CD4-positive, alpha-beta T cell (primary cell): ENCODE measurements at places on chromosomes 2 and 18. TPM values are rescaled to one million over a fixed set of nuclear protein-coding genes. Genes with fewer than 3 reads are reported as not detected.

The AOX1 gene
- total RNA-seq = not detected

The GPC1 gene
- 0.98 TPM for total RNA-seq

GRCh38 chr2:27231921-27232320 lies 14.8 kb downstream of the CAD start:
- no peak overlapping the region for H3K27ac ChIP-seq
- peaks cover 89% of the 10 kb centered on the region for H3K36me3 ChIP-seq
- no peak for DNase-seq
- no peaks in the 10 kb centered on the region for H3K27me3 ChIP-seq
- no peaks in the 10 kb centered on the region for H3K4me1 ChIP-seq

GRCh38 chr2:191638079-191638801 lies 39.7 kb upstream of the NABP1 start:
- H3K36me3 ChIP-seq = no peaks in the 10 kb centered on the region
- no peak overlapping the region for H3K4me3 ChIP-seq
- no peaks in the 10 kb centered on the region for H3K27me3 ChIP-seq
- peaks cover 23% of the 10 kb centered on the region for H3K4me1 ChIP-seq
- no peak for DNase-seq

DNA sequence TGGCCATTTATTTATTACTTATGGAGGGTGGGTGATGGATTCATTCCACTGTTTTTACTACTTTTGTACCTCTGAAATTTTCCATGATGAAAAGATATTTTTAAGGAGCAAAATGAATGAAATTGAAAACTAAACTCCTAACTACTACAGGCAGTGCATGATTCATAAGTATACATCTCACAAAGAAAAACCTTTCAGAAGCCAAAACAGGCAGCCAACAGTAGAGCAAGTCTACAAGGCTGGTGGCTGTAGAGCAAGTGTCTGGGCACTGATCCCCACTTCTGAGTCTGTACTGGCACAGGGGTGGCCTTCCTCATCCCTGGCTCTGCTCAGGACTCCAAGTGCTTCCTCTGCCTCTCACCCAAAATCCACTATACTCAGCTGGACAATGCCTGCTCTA lies 8.2 kb upstream of the RMP24 start:
- H3K4me3 ChIP-seq = no peak overlapping the region
- H3K36me3 ChIP-seq = no peaks in the 10 kb centered on the region
- H3K4me1 ChIP-seq = peaks cover 11% of the 10 kb centered on the region
- no peak overlapping the region for H3K27ac ChIP-seq

DNA sequence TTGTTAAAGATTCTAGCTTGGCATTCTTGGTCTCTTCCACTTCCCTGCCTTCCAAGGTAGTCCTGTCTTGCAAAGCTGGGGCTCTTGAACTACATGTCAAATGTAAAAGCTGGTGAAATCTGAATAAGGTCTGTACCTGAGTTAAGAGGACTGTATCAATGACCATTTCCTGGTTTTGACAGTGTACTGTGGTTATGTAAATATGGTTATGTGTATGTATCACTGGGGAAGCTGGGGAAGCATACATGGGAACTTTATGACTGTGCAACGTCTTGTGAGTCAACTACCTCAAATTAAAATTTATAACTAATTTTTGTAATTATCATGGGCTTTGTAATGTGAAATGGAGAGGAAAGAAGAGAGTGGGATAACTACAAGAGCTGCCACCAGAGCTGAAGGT lies 81.7 kb downstream of the COL4A4 start:
- H3K36me3 ChIP-seq = no peaks in the 10 kb centered on the region
- peaks cover 3% of the 10 kb centered on the region for H3K27me3 ChIP-seq
- H3K4me1 ChIP-seq = no peaks in the 10 kb centered on the region
- no peak overlapping the region for H3K4me3 ChIP-seq
- no peak for DNase-seq
- H3K27ac ChIP-seq = no peak overlapping the region

- peak; percentile 44 for DNase-seq
- no peaks in the 10 kb centered on the region for H3K27me3 ChIP-seq
- H3K4me3 ChIP-seq = peak overlapping the region; percentile 68
These were observed 9.3 kb upstream of the MTERF4 start for GRCh38 chr2:241111440-241111805.

DNA sequence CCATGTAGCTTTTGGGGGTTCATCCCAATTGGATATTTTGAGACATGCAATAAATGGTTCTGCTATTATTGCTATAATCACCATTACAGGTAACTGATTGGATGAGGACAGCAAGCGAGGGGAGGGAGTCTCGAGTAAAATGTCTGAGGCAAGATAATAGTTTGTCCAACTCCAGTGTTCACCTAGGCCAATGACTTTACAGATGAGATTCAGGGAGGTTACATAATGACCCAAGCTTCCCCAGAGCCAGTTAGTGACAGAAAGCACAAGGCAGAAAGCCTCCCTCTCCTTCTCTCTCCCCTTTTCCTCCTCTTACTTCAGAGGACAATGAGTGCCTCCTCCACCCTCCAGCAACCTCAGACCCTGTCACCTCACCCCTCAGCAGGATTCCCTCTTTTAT lies 98.4 kb upstream of the GLS start:
- H3K4me1 ChIP-seq = peaks cover 2% of the 10 kb centered on the region
- H3K27me3 ChIP-seq = no peaks in the 10 kb centered on the region
- H3K4me3 ChIP-seq = no peak overlapping the region
- no peaks in the 10 kb centered on the region for H3K36me3 ChIP-seq

GRCh38 chr2:237539681-237540080 lies 26.7 kb upstream of the PRLH start:
- H3K4me1 ChIP-seq = no peaks in the 10 kb centered on the region
- no peak overlapping the region for H3K27ac ChIP-seq
- H3K4me3 ChIP-seq = no peak overlapping the region
- H3K27me3 ChIP-seq = no peaks in the 10 kb centered on the region
- H3K36me3 ChIP-seq = no peaks in the 10 kb centered on the region

DNA sequence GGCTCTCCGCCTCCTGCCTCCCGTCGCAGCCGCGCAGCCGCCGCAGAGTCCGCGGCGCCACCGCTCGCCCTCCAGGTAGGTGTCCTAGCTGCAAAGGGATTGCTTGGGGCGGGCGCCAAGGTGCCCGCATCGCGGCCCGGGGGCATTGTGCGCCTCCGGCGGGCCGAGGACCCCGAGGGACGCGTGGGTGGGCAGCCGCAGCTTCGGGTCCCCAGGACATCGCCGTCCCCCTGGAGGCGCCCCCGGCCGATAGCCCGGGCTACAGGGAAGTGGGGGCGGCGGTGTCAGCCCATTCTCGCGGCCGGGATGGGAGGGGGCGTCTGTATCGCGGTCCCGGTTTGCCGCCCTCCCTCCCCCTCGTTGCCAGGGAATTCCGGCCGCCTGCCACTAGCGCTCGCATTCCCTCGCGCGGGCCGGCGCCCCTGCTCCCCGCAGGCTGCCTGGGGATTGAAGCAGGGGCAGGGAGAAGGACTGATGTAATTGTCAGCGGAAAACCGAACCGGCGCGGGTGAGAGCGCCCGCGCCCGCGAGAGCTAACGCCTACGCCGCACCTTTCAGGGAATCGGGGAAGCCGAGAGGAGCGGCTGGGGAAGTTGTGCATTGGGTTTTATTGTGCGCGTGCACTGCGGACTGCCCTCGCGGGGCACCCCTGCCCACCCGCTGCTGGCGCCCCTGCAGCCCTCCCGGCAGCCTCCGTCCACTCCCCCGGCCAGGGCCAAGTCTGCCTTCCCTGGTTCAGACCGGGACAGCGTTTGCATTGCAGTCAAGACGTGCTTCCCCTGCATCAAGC lies 483 bp downstream of the OSBPL6 start:
- peak overlapping the region; percentile 39 for H3K4me3 ChIP-seq
- peaks cover 13% of the 10 kb centered on the region for H3K4me1 ChIP-seq
- H3K27me3 ChIP-seq = peaks cover 56% of the 10 kb centered on the region

- no peak overlapping the region for H3K4me3 ChIP-seq
- H3K27ac ChIP-seq = no peak overlapping the region
- H3K27me3 ChIP-seq = no peaks in the 10 kb centered on the region
- peaks cover 27% of the 10 kb centered on the region for H3K36me3 ChIP-seq
These were observed 11.0 kb downstream of the TANK start for GRCh38 chr2:161170958-161171932.

DNA sequence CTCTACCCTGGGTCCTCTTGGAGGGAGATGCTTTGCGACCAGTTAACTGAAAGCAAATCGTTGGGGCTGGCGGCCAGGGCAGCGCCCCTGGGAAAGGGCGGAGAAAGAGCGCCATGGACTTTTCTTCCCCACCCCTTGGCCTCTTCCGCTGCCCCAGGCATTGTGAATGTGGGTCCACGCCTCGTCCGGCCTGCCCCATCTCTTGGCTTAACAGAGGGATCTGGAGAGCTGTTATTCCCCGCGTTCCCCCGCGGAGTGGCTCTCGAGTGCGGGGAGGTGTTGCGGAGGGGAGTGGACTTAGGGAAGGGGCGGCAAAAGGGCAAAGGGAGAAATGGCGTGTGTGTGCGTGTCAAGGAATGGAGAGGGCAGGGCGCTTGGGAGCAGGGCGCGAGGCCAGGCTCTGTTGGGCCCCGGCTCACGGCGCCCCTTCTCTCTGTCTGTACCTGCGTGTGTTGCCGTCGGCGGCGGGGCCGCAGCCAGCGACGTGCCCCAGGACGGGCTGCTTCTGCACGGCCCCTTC lies 6.6 kb downstream of the EMX1 start:
- no peak overlapping the region for H3K4me3 ChIP-seq
- no peaks in the 10 kb centered on the region for H3K36me3 ChIP-seq
- DNase-seq = no peak
- H3K4me1 ChIP-seq = peaks cover 33% of the 10 kb centered on the region

- H3K4me3 ChIP-seq = peak overlapping the region; percentile 52
- peaks cover 83% of the 10 kb centered on the region for H3K4me1 ChIP-seq
- peak overlapping the region; percentile 61 for H3K27ac ChIP-seq
- peak; percentile 66 for DNase-seq
These were observed 3.7 kb upstream of the TUBA4B start for GRCh38 chr2:219249203-219249980.
